ENCODE measurements at places on chromosomes 5 and 9.
A peak's percentile ranks its signal among the peaks of the same experiment; 100 is the strongest.

DNA sequence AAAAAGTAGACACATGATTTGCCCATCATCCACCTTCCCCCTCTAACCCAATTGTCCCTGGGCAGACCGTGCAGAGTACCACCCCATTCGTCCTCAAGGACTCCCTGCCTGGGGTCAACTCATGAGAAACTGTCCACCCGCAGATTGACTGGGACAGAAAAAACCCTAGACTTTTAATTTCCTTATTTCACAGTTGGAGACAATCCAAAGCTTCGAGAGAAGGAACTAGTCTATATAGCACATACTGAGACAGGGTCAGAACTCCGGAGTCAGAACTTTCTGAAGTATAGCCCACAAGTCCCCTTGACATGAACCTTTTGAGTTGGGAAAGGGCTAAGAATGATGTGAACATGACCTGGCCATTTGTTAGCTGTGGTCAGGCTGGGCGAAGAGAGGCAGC lies 7.5 kb upstream of the GPX3 start:
- no peak for DNase-seq

DNA sequence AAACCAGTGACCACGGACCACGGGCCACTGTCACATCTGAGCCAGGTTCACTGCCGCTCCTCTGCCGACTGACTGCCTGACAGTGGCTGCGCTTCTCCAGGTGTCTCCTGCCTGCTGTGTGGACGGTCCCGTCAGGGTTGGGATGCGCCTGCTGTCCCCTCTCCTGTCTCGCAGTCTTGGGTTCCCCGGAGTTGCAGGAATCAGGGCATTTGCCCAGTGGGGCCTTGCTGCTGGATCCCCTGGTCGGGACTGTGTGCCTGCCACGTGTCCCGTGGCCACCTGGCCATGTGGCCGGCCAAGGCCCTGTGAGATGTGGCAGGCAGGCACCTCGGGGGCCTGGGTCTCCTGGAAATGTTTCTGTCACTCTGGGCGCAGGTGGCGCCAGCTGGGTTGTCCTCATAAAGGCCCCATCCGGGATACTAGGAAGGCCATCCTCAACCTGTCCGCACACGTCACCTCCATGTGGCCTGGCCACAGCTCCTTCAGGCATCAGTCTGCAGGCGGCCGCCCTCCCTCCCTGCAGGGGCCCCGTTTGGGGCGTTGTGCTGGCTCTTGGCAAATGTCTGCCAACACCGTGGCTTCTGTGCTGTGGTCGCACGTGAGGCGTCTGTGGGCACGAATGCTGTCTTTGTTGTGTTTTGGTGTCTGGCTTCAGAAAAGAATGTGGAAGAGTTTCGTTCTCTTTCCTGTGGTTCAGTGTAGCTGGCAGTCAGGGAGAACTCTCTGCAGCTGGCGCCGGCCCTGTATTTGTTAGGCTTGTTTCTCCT lies 6.4 kb upstream of the TOR4A start:
- no peak for DNase-seq

- peak; percentile 43 for DNase-seq
Observed at GRCh38 chr9:78297672-78297961, 692 bp downstream of the PSAT1 start.

- no peak for DNase-seq
Observed at GRCh38 chr5:131766689-131767088, 30.1 kb downstream of the FNIP1 start.

DNA sequence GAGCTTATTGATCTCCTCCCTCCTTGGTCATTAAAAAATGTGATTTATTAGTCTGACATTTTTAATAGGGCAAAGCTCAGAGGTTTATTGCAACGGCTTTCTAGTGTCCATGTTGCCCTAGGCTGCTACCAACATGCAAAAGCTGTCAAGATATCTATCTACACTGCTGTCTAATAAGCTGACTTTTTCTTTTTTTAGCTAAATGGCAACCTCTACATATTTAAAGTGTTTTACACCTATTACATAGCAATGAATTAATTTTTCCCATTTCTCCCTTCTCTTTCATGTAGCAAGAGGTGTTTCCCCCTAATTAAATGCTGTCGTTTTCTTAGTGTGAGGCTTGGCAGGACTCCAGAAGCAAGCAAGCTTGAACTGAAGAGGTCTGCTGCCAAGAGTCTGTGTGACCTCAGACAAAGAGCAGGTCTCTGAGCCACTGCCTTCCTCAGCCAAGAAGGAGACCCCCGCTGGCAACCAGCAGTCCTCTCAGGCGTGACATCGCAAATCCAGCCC lies 79.4 kb downstream of the GAS1 start:
- DNase-seq, result peak; percentile 10

DNA sequence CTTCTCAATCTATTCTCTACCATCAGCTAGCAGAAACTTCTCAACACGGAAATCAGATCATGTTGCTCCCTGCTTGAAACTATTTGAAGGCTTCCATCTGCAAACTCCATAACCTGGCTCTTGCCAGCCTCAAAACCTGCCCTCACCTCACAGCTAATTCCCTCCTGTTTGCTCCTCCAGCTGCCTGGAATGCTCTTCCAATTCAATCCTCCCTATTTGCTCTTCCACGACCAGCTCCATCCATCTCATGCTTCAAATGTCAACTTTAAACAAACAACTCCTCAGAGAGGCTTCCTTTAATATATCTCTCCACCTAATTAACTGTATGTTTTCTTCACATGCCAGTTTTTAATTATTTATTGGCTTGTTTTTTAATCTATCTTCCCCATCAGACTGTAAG lies 1.5 kb downstream of the PLAA start:
- no peak for DNase-seq

- DNase-seq, result no peak
Observed at GRCh38 chr9:19020886-19021455, 12.0 kb downstream of the SAXO1 start.

DNA sequence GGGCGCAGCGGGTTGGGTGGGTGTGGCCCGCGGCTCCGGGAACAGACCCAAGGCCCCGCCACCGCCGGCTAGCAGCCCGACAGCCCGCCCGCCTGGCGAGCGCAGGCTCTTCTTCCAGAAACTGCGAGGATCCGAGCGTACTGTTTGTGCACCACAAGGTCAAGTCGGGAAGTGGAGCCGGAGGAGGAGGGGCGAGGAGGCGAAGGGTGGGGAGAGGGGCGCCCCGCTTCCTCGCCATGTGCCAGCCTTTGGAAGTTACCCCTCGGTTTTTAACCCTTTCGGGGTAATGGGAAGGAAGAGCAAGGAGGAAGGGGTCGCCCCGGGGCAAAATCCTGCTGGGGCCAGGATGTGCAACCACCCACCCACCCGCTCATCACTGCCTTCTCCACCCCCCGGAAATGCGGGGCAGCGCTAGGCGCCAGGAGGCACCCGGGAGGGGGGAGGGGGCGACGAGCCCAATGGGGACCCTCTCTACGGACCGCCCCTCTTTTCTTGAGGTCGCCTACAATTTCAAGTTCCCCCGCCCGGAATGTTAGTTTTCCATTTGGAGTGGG lies 1.1 kb upstream of the JADE2 start:
- peak; percentile 75 for DNase-seq

DNA sequence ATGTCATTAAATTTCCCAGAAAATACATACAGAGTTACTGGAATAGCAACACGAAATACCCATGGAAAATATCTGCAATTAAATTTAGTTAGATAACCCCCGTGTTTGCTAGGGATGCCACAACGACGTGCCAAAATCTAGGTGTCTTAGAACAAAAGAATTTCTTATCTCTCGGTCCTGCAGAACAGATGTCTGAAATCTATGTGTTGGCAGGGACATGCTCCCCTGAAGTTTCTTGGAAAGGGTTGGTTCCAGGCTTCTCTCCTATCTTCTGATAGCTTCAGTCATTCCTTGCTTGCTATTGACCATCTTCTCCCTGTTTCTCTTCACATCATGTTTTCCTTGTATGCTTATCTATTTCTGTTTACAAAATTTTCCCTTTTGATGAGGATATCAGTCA lies 1067.0 kb downstream of the CDH18 start:
- no peak for DNase-seq

DNA sequence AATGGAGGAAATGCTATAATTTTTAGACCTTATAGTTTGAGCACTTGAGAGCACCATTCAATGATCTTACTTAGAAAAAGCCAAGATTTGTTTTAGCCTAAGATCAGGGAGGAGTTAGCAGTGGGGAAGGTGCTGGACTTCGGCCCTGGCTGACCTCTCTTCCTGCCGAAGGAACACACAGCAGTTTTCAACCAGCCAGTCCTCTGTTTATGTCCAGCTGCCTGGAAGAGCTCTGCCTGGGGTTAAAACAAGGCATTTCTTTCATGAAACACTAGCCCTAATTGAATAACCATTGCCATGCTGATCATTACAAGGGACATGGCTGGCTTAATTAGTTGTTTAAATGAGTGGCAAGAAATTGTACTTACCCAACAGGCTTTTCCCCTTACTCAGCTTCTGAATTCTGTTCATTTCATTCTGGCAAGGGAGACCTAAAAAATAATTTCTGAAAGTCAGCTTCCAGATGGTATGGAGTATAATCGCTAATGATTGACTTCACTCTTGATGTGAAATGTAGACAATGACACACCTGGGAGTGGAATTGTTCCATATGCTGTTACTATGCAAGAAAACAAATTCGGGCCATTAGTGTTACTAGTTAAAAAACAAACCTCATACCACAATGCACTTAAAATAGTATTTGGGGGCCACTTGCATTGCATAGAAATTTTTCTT lies 514.2 kb downstream of the SPOCK1 start:
- DNase-seq, result peak; percentile 1

GRCh38 chr5:66894480-66895240 lies 298.5 kb downstream of the MAST4 start:
- DNase-seq, result no peak

DNA sequence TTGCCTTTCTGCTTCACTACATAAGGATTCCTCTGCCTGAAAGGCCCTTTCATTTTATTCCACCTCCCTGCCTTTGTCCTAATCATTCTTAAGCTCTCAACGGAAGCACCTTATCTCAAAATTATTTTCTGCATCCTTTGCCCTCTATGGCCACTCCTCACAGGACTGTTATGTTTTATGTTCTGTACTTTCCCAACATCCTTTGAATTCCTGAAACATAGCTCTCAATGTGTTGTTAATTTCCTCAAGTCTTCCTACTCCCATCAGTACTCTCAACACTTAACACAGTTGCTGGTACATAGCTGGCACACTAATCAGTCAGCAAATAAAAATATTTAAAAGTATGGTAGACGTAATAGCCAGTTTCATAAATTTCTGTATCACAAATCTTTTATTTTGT lies 193.0 kb downstream of the RFX3 start:
- DNase-seq, result no peak

DNA sequence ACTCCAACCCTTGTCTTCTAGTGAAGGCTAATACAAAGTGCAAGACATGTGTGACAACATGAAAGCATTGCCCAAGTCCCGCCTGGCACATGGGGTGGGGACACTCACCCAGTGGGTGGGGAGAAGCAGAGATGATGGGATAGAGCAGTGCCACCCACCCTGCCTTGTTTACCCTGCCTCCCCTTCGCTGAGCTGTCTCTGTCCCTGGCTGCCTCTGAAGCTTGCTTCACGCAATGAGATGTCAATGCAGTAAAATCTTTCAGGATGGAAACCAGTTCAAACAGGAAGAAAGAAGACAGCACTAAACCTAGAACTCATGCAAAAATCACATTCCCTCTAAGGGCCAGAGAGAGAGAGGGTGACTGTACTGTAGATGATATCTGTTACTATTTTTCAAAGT lies 148.0 kb downstream of the INSYN2B start:
- no peak for DNase-seq

- DNase-seq, result no peak
Observed at GRCh38 chr5:118551716-118552115, 436.6 kb downstream of the DTWD2 start.

GRCh38 chr5:16104961-16105360 lies 74.6 kb downstream of the MARCHF11 start:
- no peak for DNase-seq

DNA sequence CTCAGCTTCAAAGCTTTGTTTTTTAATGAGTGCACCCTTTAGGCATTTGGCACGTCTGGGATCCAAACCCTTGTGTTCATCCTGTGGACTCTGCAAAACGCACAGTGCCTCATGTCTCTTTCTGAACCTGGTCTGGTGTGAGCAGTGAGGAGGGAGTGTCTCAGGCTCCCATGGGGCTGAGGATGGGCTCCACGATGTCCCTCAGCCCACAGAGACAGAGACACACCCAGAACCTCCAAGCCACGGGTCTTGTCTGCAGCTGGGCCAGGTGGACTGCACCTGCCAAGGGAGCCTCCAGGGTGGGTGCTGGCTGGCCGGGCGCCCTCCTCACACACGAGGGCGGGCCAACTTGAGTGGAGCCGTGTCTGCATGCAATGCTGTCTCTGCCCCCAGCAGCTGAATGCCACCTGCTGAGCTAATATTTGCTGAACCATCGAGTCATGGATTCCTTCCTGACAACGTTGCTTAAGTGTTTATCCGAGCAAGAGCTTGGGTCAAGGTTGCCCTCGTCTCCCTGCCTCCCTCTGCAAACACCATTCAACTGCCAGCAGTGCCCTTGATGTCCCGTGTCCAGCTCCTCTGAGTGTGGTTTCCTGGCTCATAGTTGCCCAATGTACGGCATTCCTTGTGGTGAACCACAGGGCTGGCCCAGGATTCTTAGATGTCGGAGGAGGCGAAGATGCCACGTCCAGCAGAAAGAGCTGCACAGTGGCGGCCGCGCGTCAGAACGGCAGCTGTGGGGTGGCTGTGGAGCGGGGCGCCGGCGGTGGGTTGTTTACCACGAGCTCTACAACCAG lies 31.4 kb upstream of the LPCAT1 start:
- DNase-seq, result peak; percentile 75

DNA sequence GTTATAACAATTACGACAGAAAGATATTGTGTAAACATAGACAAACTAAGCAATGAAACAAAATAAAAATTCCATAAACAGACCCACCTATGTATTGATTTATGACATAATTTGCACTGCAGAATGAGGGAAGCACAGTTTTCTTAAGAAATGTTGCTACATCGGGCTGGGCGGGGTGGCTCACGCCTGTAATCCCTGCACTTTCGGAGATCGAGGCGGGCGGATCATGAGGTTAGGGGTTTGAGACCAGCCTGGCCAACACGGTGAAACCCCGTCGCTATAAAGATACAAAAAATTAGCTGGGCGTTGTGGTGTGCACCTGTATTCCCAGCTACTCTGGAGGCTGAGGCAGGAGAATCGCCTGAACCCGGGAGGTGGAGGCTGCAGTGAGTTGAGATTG lies 1344.4 kb upstream of the WWC1 start:
- no peak for DNase-seq
